ENCODE measurements at places on chromosomes 12 and 14.

DNA sequence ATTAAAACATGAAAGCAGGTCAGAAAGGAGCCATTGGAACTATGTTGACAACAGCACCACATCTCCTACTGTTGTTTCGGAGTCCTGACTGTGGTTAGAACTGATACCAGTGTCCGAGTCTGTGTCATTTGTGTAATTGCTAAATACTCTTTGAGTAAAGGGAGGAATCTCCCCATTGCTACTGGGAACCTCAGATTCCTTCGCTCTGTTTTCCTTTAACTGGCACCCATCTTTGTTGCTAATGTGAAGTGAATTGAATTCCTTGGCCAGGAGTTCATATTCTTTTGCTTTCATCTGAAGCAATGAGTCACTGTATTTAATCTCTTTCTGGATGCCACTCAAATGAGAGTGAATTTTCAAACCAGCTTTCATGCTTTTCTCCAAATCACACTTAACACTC is 31.5 kb downstream of the RASSF9 start:
- DNase-seq, result no peak

DNA sequence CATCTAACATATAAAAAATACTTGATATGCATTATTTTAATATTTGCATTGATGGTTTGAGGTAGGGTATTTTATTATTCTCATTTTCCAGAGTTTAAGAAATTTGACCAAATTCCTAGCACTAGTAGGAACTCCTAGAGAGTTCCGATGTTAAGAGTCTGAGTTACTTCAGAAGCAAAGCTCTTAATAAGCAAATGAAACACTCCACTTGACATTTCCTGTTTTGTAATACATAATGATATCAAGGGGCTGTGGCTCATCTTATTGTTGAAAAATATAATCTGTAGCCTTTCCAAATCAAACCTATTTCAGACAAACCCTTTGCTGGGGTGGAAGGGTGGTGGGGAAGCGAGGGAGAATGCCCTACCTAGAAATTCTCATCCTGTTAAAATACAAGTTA is 355.5 kb downstream of the DIO2 start:
- DNase-seq, result no peak

- no peak for DNase-seq
These were observed 4.3 kb downstream of the TRPV4 start for GRCh38 chr12:109828754-109829511.

DNA sequence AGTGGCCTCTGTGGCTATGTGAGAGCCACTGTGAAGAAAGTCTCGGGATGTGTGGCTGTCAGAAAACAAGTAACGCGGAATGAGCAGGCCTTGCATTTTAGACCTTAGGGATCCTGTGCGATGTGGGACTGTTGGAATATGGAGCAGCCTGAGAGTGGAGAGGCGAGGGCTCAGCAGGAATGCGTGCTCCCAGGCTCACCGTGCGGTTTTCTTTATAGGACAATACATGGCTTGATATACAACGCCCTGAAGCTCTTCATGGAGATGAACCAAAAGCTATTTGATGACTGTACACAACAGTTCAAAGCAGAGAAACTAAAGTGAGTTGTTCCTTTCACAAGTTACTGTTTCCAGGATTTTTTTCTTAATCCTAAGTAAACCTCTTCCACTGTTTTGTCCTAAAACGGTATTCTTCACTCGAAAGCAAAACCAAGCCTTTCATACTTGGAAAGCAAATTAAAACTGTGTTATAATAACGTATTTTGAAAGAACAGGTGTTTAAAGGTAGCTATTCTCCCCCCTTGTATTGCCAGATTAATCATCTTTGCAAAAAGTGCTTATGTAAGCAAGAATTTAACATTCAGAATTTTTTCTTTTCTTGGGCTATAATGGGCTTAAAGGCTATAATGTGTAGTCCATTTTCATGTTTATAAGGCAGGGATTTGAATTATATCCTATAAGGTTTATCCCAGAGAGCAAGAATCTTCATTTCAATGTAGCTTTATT is 54.8 kb upstream of the DYNC1H1 start:
- no peak for DNase-seq

- DNase-seq, result no peak
These were observed 518 bp downstream of the GSKIP start for GRCh38 chr14:96363751-96364336.

DNA sequence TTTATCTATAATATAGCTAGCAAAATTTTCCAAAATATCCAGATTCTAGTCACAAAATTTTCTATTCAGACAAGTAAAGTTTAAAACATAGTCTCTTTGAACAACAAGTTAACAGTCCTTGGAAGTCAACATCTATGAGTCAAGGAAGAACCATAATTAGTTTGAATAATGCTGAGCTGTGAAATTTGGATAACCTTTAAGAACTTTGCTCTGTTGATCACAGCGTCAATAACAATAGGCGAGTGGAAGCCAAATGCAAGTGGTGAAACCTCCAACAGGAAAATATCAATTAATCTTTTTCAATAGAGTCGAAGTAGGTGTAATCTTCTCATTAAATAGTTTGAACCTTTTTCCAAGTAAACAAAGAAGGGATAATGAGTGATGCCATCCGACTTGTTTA is 466.6 kb downstream of the FOXG1 start:
- DNase-seq, result no peak

DNA sequence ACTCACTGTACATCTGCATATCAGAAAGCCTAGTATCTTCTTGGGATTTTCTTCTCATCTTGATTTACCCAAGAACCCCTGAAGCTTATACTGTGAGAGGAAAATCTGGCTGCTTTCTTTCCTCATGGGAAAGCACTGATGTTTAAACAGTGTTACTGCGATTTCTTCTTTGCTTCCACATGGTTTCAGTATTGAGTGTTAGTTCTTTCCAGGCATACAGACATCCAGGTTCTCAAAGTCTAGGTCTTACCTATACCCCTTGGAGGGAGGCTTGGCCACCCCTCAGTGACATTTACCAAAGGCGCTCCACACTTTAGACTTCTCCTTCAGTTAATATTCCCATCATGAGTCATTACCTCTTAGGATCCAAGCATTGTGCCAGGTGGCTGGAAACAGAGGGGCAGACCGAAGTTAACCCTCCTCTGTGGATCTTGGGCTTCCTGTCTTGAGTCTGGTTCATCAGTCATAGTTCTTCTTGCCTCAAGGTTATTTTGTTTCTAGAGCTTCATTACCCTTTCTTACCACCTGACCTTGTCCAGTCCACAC is 79.1 kb downstream of the TMEM117 start:
- no peak for DNase-seq

- no peak for DNase-seq
These were observed 51.4 kb upstream of the FZD10 start for GRCh38 chr12:130110914-130111313.

DNA sequence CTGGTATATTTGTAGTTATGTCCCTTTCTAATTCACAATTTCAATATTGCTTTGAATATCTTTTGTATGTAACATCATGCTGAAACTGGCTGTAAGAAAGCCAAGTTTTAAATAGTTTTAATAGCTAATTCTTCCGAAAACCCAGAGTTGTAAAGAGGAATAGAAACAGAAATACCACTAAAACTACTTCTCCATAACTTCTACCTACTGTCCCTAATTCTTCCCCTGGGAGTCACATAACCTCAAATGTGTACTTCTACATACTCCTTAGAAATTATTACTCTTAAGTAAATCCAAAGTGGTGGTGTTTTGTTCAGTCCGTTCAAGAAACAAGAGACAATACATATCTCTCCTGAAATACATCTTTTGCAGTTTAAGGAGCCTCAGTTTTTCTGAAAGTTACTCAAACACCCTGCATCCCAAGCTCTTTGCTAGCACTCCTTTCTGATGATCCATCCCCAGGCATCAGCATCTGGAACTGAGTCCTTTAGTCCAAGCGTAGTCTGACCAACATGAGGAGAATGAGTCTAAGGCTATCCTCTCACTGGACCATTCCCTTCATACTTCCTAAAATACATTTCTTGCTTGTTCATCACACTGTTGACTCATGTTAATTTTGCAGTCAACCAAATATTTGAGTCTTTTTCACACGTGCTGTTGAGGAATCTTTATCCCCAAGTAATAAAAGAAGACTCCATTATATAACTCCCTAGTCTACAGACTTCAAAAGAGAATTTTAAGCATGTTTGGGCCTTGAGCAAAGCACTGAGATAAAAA is 214.3 kb upstream of the NUDT4 start:
- DNase-seq, result no peak

GRCh38 chr12:30450226-30450625 is 245.4 kb downstream of the IPO8 start:
- DNase-seq, result no peak

- DNase-seq, result no peak
These were observed 15.3 kb upstream of the BDKRB2 start for GRCh38 chr14:96189281-96189711.
